T-helper 17 cell (primary cell): ENCODE measurements at places on chromosomes 1 and 21. TPM values are rescaled to one million over a fixed set of nuclear protein-coding genes. Genes with fewer than 3 reads are reported as not detected.

DNA sequence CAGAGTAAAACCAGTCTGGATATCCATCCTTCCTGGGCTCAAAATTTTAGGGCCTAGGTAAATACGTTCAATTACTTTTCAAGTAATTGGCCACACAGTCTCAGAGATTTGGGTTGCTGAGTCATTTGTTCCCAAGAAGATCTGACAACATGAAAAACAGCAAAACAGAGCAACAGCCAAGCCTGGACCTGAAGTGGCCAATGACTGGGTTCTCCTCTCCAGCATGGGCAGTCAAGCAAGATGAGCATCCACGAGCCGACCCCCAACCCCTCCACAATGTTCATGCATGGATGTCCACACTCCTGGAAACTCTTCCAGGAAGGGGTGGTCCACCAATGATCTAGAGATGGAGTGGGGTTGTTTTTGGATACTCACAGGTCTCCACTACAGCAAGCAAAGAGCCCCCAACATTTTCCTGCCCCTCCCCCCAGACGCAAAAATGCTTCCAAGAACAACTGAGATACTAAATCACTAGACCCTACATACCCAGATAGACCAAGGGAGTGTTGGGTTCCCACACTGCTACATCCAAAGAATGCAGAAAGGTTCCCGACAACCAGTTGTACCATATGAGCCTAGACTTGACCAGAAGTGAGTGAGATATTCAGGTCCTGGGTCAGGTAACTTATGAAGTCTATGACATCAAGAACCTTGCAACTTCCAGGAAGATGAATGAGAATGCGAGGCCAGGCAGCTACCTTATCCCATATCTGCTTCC, 73.0 kb downstream of the CD46 start:
- H3K27me3 ChIP-seq: no peaks in the 10 kb centered on the region
- H3K27ac ChIP-seq: peak overlapping the region; percentile 88
- peaks cover 9% of the 10 kb centered on the region for H3K36me3 ChIP-seq
- peaks cover 70% of the 10 kb centered on the region for H3K4me1 ChIP-seq
- DNase-seq: no peak

- DNase-seq: no peak
- H3K27ac ChIP-seq: no peak overlapping the region
- H3K27me3 ChIP-seq: no peaks in the 10 kb centered on the region
- no peaks in the 10 kb centered on the region for H3K36me3 ChIP-seq
- no peak overlapping the region for H3K4me3 ChIP-seq
Observed at GRCh38 chr1:192547501-192547900, 28.1 kb upstream of the RGS1 start.

GRCh38 chr1:94255476-94255875, 18.1 kb upstream of the ARHGAP29 start:
- DNase-seq: no peak
- peaks cover 43% of the 10 kb centered on the region for H3K27me3 ChIP-seq
- H3K4me1 ChIP-seq: no peaks in the 10 kb centered on the region
- no peak overlapping the region for H3K4me3 ChIP-seq

DNA sequence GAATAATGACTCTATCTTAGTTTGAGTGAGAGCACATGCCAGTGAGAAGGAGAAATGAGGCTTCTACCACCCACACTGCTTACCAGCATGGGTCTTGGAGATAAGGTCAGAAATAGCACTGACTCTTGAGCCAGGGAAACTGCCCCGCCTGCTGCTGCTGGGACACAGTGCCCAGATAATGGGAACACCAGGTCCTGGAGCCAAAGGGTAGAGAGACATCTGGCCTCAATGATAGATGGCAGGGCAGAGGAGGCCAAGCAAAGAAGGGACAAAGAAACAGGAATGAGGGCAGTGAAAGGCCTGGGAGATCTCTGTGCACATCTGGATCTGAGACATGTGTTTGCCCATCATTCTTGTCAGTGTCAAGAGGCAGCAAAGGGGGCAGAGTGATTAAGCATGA, 97.4 kb downstream of the MIS18A start:
- peaks cover 4% of the 10 kb centered on the region for H3K4me1 ChIP-seq
- no peak for DNase-seq
- H3K36me3 ChIP-seq: no peaks in the 10 kb centered on the region
- H3K27ac ChIP-seq: no peak overlapping the region
- no peak overlapping the region for H3K4me3 ChIP-seq

DNA sequence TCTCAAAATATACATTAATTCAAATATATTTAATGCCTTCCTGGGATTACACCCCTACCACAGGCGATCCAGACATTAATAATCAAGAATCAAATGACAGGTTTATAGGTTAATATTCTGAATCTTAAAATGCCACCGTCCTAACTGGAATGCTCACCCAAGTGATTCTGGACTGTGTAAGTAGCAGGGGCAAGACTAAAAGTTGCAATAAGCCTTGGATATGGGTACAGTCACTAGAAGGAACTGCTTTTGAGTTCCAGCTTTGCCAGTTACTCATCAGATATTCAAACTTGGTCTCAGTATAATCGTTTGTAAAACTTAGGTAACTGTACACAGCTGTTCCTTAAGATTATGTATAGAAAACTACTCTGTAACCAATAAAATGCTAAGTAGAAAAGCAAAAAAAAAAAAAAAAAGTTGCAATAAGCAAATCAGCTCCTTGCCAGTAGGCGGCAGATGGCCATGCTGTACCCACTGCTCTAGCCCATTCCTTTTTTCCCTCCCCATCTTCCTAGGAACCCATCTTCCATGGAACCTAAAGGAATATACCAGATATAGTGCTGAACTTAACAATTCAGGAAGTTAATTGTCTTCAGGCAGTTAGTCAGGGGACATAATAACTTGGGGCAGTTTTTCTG, 10.5 kb downstream of the RO60 start:
- H3K27me3 ChIP-seq: no peaks in the 10 kb centered on the region
- peak overlapping the region; percentile 15 for H3K4me3 ChIP-seq
- H3K4me1 ChIP-seq: peaks cover 38% of the 10 kb centered on the region

DNA sequence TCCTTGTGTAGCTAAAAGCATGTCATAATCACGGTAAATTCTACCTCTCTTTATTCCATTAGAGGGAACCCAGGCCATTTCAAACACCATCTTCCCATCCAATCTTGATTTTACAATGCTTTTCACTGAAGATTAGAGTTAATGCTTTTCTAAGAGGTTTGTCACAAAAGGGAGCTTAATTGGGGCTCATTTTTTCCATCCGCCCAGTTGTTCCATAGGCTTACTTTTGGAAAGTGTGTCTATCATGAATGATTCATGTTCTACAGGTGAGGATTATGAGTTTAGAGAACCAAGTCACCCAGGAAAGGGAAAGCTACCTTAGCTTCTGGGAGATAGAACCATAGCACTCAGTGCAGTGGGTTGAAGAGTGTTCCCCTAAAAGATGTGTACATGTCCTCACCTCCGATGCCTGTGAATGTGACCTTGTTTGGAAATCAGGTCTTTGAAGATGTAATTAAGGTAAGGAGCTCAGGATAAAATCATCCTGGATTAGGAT, 286.9 kb upstream of the RUNX1 start:
- DNase-seq: no peak
- H3K4me1 ChIP-seq: no peaks in the 10 kb centered on the region
- no peak overlapping the region for H3K27ac ChIP-seq
- H3K27me3 ChIP-seq: peaks cover 6% of the 10 kb centered on the region
- no peak overlapping the region for H3K4me3 ChIP-seq

DNA sequence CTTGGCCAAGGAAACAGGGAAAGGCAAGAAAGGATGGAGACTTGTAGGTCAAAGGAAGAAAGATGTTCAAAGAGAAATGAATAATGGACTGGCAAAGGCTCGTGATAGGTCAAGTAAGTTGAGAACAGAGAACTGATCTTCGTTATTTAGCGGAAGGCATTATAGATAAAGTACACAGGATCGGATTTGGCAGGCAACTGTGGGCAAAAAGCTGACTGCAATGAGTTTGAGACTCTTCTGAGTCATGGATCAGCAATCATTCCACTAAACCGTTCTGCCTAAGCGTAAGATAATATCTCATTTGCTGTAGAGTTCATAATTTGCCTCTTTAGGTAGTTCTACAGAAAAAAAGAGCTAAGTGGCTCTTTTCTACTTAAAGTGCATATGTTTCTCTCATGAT, 34.1 kb downstream of the KRTAP21-3 start:
- H3K36me3 ChIP-seq: no peaks in the 10 kb centered on the region
- DNase-seq: no peak
- H3K27me3 ChIP-seq: peaks cover 5% of the 10 kb centered on the region
- H3K27ac ChIP-seq: no peak overlapping the region

Gene AGT
- total RNA-seq: not detected
